GM12878 (cell line): ENCODE measurements at places on chromosomes 12 and 14. TPM values are rescaled to one million over a fixed set of nuclear protein-coding genes. Genes with fewer than 3 reads are reported as not detected.
A peak's percentile ranks its signal among the peaks of the same experiment; 100 is the strongest.

The RAB15 gene
- 2.6 and 2.8 TPM in 2 replicates for total RNA-seq

The RTN1 gene
- 0.27 TPM in 1 of 2 replicates, not detected in the other for total RNA-seq

The TTC9 gene
- 10.4 and 10.5 TPM in 2 replicates for total RNA-seq

The AQP2 gene
- not detected in 2 replicates for total RNA-seq

The TRHDE gene
- not detected in 2 replicates for total RNA-seq

DNA sequence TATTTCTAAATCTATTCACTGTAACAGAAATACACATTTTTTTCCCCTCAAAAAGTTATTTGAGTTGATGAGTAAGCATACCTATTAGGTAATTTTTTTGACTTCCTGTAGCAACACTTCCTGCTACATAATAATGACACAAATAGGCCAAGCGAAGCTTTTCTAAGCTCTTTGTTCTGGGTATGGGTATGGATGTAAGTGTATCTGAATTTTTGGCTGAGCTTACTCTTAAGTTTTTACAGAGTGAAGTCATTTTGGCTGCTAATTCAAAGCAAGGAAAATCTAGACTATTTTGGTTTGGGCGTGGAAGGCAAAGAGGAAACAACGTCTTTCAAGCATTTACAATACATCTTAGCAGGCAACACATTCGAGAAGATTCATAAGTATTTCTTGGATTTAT is 1206.0 kb upstream of the FLRT2 start:
- no peaks in the 10 kb centered on the region for H3K27me3 ChIP-seq
- DNase-seq = no peak
- H3K4me1 ChIP-seq = no peaks in the 10 kb centered on the region
- no peak overlapping the region for H3K27ac ChIP-seq
- H3K36me3 ChIP-seq = no peaks in the 10 kb centered on the region

DNA sequence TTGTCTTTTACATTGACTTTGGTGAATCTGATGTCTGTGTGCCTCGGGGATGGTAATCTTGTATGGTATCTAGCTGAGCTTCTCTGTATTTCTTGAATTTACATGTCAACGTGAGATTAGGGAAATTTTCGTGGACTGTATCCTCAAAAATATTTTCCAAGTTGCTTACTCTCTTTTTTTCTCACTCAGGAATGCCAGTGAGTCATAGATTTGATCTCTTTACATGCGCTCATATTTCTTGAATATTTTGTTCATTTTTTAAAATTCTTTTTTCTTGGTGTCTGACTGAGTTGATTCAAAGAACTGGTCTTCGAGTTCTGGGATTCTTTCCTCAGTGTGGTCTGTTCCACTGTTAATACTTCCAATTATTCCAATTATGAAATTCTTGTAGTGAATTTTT is 207.7 kb downstream of the RAD51B start:
- DNase-seq = no peak
- H3K4me1 ChIP-seq = no peaks in the 10 kb centered on the region
- no peak overlapping the region for H3K4me3 ChIP-seq

- H3K27me3 ChIP-seq = no peaks in the 10 kb centered on the region
- no peak overlapping the region for H3K27ac ChIP-seq
- no peak overlapping the region for H3K4me3 ChIP-seq
- no peaks in the 10 kb centered on the region for H3K36me3 ChIP-seq
- DNase-seq = no peak
- H3K4me1 ChIP-seq = peaks cover 54% of the 10 kb centered on the region
These were observed 12.8 kb upstream of the MLEC start for GRCh38 chr12:120674097-120674636.

DNA sequence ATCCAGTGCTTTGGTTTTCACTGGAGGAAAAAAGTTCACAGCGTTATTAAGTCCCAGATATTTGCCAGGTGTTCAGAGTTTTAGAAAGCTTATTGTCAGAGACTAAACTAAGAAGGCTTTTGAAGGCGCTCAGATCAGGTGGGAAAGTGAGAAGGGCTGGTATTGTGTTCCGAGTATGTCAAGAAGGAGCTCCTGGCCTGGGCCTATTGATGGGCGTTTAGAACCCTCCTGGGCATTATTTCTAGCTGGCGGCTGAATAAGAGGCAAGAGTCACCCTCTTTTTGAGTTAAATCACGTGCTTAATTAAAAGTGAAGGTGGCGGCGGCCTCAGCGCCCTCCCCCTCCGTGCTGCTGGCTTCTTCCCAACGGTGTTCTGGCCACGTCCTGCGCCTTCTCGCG is 20.9 kb upstream of the GNS start:
- H3K4me3 ChIP-seq = peak overlapping the region; percentile 65
- DNase-seq = no peak
- H3K36me3 ChIP-seq = no peaks in the 10 kb centered on the region

DNA sequence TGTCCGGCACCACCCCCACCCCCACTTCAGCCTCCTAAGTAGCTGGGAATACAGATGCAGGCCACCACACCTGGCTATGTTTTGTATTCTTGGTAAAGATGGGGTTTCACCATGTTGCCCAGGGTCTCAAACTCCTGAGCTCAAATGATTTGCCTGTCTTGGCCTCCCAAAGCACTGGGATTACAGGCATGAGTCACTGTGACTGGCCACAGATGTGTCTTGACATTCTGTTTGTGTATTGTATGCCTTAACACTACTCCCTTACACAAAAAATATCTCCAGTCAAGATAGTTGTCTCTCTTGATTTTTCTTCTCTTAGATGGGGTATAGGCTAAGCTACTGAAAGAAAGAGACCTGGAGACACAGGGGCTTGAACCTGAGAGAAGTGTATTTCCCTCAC is 17.6 kb downstream of the CLEC14A start:
- no peaks in the 10 kb centered on the region for H3K27me3 ChIP-seq
- DNase-seq = no peak
- no peaks in the 10 kb centered on the region for H3K4me1 ChIP-seq

- H3K4me1 ChIP-seq = no peaks in the 10 kb centered on the region
- peak overlapping the region; percentile 43; the same call in 1 of the 2 replicates for H3K27ac ChIP-seq
- peak; percentile 7 for DNase-seq
- peaks cover 10% of the 10 kb centered on the region; the same call in 1 of the 2 replicates for H3K36me3 ChIP-seq
- no peaks in the 10 kb centered on the region for H3K27me3 ChIP-seq
These were observed 5.1 kb downstream of the MBIP start for GRCh38 chr14:36315159-36315853.

- 0 out of 2 replicates have a peak, but pooled peaks cover 7% of the 10 kb centered on the region for H3K4me1 ChIP-seq
- H3K27me3 ChIP-seq = no peaks in the 10 kb centered on the region
- H3K27ac ChIP-seq = no peak overlapping the region
- no peaks in the 10 kb centered on the region for H3K36me3 ChIP-seq
- no peak for DNase-seq
These were observed 100.9 kb downstream of the EPS8 start for GRCh38 chr12:15688202-15688736.

- H3K4me1 ChIP-seq = no peaks in the 10 kb centered on the region
- no peak for DNase-seq
- H3K27ac ChIP-seq = no peak overlapping the region
- no peak overlapping the region for H3K4me3 ChIP-seq
These were observed 40.5 kb downstream of the RESF1 start for GRCh38 chr12:31999692-32000091.
